ENCODE measurements at places on chromosomes 11 and 22.
A peak's percentile ranks its signal among the peaks of the same experiment; 100 is the strongest.

DNA sequence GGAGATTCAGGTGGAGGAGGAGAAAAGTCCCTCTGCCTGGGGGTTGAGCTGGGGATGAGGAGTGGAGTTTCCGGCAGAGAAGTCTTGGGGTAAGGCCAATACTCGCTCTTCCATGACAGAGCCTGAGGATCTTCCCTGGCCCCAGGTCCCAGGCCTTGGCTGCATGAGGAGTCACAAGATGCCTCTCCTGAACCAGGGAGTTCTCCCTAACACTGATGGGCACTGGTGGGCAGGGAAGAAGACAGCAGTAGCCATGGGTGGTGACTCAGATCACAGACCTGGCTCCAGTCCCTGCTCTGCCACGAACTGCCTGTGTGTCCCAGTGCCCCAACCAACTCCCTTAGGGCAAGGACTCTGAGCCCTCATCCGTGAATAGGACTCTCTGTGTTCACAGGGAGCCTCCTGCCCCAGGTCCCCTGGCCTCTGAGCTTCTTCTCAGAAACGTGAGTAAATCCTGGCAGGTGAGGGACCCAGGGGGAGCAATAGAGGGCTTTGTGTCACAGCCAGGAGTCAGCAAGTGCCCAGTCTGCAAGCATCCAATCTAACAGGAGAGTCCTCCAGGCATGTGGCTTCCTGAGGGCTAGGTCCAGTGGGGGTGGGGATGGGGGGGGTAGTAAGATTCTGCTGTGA is 45.5 kb upstream of the FTH1 start:
- DNase-seq, result no peak

DNA sequence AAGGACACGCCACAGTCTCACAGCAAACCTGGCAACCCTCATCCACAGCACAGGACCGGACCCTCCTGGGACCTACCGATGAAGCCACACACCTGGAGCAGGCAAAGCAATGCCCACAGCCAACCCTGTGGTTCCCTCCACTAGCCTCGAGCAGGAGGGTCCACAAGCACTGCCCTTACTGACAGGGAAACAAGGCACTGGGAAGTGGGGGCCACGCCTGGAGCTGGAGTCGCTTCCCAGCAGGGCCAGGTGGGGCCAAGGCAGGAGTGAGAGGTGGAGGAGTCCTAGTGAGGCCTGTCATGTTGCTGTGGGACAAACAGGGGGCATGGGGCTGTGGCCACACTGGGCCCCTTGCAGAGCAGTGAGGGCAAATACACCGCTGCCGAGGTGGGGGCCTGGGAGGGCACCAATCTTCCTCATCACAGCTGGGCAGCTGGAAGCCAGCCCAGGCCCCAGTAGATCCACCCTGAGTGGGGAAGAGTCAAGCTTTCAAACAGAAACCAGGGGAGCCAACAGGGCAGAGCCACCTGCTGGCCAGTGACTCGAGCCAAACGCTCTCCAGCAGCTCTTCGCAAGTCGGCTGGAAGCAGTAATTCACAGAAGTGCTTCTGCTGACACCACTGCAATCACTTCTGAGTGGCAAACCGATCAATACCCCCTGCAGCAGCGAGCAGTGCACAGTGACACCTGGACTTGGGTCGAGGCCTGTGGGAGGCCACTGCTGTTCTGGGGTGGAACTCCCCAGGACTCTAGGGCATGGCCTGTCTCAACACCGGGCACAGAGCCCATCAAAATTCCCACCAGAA is 13.7 kb downstream of the SULT4A1 start:
- DNase-seq, result no peak

- no peak for DNase-seq
Observed at GRCh38 chr11:80349997-80350396, 909.2 kb upstream of the TENM4 start.

GRCh38 chr11:96708219-96708878 is 318.5 kb downstream of the JRKL start:
- DNase-seq, result no peak

GRCh38 chr11:90512846-90513245 is 290.0 kb upstream of the CHORDC1 start:
- DNase-seq, result no peak

- no peak for DNase-seq
Observed at GRCh38 chr11:42205518-42205917, 746.1 kb upstream of the LRRC4C start.

GRCh38 chr22:27445881-27446280 is 355.7 kb downstream of the MN1 start:
- peak; percentile 58 for DNase-seq

DNA sequence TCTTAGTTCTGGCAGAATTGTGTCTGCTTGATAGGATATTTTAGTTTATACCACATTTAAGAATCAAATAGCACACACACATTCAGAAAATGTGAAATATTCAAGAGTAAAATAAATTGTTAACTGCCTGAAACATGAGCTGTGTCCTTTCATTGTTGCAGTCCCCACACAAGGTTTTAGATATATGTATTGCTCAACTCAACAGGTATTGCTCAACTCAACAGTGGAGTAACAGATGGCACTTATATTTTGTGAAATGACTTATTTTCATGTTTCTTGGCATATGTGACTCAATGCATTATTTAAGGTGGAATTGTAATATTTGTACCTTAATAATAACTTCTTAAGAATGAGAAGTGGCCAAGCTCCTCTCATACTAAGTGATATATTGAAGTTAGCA is 760.3 kb downstream of the CNTN5 start:
- DNase-seq, result no peak

DNA sequence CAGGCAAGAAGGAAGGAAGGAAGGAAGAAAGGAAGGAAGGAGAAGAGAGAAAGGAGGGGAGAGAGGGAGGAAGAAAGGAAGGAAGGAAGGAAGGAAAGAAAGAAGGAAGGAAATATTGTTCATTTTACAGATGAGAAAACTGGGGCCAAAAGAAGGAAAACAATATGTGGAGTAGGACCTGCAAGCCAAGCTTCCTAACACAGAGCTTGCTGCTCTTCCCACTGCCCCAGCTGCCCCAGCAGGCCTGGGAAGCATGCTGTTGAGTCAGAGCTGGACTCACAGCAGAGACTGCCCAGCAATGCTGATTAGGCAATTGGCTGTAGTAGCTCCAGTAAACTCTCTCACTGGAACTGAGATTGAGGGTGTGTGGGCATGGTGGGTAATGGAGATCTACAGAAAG is 42.6 kb upstream of the SMCO4 start:
- no peak for DNase-seq

DNA sequence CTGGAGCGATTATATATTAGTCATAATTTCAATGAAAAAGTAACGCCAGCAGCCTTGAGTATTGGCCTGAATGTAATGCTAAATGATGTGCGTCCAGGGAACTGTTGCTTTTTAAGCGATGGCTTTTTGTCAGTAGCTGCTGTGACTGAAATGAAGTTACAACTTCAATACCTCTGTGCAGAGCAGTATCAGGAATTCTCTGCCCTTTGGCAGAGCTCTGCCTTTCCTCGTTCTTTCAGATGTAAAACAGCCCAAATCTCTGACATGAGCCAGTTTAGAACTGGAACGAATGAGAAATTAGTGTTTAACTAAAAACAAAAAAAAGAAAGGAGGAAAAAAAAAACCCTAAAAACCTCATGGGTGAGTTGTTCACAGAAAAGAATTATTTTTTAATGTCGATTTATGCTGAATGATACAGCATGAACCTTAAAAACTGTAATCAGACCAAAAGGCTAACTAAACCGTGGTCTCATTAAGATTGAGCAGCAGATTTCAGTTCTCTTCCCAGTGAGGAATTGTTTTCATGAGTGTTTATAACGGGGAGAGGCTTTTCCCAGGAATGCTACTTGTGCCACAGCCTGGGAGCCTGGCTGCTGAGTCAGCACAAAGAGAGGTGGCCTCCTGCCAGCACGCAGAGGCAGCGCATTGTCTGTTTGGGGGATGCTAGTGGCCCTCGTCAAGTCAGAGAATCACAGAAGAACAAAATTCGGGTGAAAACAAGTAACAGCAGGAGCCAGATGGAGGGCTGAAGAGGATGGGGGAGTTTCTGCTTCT is 146.2 kb upstream of the RASSF10 start:
- DNase-seq, result peak; percentile 64

DNA sequence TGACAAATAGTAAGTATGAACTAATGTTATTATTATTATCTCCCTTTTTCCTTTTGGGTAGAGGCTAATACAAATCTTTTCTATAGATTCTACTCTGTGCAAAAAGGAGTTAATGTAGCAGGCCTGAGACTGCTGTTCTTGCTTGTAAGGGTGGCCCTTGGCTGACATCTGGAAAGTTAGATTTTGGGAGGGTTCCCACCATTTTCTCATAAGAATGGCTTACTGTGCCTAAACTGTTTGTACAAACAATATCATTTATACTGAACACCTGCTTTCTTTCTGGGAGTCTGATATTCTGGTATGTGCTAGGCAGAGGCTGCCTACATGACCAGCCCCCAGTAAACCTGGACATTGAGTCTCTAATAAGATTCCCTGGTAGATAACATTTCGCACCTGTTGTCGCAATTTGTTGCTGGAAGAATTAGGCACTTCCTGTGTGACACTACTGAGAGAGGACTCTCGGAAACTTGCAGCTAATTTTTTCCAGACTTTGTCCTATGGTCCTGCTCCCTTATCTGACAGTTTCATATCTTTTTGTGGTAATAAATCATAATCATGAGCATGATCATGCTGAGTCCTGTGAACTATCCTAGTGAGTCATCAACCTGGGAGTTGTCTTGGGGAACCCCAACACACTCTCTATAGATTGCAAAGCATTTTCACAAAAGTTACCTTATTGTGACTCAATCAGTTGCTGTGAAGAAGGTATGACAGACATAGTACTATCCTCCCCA is 257.7 kb upstream of the CCDC90B start:
- no peak for DNase-seq

DNA sequence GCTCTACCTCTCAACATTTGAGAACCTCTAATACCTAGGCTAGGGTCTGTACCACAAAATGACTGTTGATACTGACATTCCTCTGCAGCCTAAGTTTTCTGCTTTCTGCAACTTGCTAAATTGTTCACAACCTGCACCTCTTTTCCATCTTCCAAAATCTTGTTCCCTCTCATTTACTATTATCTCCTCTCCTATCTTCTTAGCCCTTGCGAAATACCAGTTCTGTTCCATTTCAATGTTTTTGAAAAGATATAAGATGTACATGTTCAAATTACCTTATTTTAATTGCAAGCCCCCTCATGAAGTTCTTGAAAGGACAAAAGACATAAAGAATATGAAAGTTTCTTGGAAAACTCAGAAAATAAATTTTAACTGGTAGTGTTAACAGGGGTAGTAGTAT is 72.3 kb downstream of the FAM168A start:
- DNase-seq, result no peak

GRCh38 chr11:69277074-69277809 is 16.7 kb upstream of the MYEOV start:
- DNase-seq, result no peak

DNA sequence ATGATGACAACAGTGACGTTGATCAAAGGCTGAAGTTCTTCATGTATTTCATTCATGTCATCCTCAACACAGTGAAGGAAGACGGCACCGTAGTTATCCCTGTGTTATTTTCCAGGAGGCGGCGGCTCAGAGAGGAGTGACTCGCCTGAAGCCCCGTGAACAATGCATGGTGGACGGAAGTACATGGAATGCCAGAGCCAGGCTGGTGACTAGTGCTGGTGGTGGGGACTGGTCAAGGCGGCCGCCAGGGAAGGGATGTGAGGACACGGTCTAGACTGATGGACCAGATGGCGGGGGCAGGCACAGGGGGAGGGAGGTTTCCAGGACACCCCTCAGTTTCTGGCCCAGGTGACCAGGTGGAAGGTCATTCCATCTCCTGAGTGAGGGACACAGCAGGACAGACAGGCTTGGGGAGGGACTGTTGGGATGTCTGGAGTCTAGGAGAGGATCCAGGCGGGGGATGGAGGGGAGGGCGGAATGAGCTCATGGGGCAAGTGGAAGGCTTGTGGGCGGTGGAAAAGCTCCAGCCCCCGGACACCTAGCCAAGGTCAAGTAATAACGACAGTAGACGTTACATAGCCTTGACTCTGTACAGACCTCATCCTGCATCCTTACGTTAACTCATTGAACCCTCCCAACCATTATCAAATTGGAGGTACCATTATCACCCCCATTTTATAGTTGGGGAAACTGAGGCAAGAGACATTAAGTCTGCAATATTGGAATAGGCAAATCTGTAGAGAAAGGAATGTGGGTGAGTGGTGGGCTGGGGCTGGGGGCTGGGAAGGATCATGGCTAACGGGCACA is 16.0 kb upstream of the PICK1 start:
- DNase-seq, result no peak

GRCh38 chr22:29041408-29041807 is 20.2 kb downstream of the C22orf31 start:
- DNase-seq, result no peak

DNA sequence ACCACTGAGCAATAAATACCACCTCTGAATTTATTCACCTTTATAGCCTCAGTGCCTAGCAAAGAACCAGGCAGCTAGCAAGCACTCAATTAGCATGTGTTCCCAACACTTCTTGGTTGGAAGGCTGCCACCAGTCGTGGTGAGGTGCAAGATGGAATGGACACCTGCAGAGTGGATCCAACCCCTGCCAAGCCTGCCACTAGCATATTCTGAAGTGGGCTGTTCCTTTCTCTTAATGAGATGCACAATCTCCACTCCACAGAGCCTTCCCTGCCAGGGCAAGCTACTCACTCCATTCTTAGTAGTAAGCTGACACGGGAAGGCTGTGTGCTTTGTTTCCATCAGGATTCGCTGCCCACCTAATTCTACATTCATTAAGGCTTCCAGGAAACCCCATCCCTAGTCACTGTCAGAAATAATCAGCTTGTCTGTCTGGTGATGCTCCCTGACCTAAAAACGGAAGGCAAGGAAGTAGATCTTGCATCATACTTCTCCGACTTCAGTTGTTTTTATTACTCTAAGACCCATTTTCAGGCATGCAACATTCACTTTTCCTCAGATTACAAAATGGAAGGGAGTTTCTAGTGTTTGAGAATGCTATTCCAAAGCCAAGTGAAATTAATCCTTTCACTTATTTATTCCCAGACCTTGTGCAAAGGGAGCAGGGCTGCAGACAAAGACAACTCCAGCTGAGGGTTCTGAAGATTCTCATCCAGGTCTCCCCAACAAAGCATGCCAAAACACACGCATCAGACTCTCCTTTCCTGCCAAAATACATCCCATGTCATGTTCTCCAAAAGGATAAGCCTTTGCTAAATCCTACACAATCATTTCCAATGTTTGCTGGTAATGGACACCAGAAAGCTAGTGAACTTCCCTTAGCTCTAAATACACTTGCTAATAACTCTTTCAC is 128.0 kb downstream of the TENM4 start:
- peak; percentile 44 for DNase-seq

GRCh38 chr11:122951211-122951610 is 30.4 kb downstream of the BSX start:
- DNase-seq, result no peak

- DNase-seq, result no peak
Observed at GRCh38 chr11:66849501-66850234, 6.4 kb downstream of the RCE1 start.

- DNase-seq, result no peak
Observed at GRCh38 chr11:16191868-16192240, 164.5 kb downstream of the SOX6 start.

GRCh38 chr11:11567936-11568650 is 53.7 kb downstream of the GALNT18 start:
- DNase-seq, result peak; percentile 55

- no peak for DNase-seq
Observed at GRCh38 chr11:79212741-79213190, 228.1 kb downstream of the TENM4 start.

- DNase-seq, result no peak
Observed at GRCh38 chr11:129280027-129280811, 88.1 kb upstream of the ARHGAP32 start.

Measured in uterus (tissue), 4 donors.